ENCODE measurements at places on chromosomes 16 and 17.

DNA sequence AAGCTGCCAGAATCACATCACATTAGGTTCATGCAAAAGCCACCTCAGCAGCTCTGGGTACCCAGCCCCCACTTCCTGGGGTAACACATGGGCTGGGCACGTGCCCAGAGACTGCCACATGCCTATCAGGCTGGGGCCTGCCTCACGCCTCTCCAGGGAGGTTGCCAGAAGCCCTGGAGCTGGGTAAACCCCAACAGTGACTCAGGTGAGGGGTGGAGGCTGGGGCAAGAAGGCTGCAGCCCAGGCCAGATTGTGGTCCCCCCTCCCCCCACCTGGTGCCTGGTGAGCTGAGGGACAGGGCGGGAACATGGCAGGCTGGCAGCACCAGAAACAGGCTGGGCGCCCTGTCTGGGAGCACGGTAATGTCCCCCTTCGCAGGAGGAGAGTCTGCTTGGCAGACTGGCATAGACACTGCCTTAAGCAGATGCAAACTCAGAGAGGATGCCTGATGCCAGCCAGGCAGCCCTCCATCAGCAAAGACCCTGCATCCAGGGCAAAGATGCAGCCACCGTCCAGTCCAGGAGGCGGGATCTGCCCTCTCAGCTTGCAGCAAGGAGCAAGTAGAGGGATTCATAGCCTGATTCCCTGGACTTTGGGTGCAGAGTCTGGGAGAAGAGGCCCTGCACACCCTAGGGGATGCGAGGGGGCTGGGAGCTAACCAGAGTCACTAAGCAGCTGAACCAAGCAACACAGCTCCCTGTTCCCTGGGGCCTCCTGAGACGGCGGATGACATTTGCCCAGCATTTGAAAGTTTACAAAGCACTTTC, 28.8 kb downstream of the NGFR start:
- no peak for DNase-seq

- DNase-seq: no peak
Observed at GRCh38 chr16:47511882-47512281, 50.8 kb downstream of the PHKB start.

- DNase-seq: no peak
Observed at GRCh38 chr16:10153985-10154384, 28.2 kb downstream of the GRIN2A start.

GRCh38 chr16:52558448-52558847, 11.5 kb upstream of the TOX3 start:
- DNase-seq: no peak

GRCh38 chr17:82060614-82061013, 5.0 kb downstream of the DUS1L start:
- no peak for DNase-seq

DNA sequence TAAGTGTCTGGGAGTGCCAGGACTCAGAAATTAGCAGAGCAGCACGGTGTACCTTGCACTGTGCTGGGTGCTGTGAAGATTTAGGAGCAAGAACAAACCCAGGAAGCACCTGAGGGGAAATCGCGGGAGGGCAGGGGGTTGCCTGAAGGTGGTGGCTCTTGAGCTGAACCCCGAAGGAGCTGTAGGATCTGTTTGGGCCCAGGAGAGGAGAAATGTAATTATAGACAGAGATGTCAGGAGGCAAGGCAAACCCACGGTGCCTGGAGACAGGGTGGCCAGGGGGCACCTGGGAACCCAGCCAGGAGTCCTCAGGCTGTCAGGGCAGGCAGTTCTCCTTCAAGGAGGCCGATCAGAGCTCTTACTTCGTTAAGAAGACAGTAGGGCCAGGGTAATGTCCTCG, 109.1 kb downstream of the C16orf78 start:
- DNase-seq: no peak

- no peak for DNase-seq
Observed at GRCh38 chr17:50266384-50267073, 7.7 kb upstream of the TMEM92 start.

- no peak for DNase-seq
Observed at GRCh38 chr16:12829096-12829888, 25.6 kb upstream of the CPPED1 start.

DNA sequence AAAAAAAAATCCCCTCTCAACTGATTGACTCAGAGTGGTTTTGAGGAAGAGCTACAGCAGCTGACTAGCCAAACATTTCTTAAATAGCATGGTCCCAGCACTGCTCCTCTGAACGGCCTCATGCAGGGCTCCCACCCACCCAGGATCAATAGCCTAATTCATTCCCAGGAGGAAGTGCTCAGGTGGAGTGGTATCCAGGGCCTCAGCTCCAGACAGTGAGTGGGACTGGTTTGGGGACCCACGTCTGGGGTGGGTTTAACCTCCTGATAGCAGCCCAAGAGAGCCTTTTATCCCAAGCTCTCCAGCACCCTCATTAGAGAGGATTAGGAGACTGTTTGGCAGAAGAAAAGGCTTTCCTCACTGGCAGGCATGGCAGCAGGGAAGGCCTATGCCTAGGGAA, 68.5 kb upstream of the CDH5 start:
- DNase-seq: no peak

- DNase-seq: no peak
Observed at GRCh38 chr16:81353895-81354294, 39.1 kb downstream of the GAN start.

DNA sequence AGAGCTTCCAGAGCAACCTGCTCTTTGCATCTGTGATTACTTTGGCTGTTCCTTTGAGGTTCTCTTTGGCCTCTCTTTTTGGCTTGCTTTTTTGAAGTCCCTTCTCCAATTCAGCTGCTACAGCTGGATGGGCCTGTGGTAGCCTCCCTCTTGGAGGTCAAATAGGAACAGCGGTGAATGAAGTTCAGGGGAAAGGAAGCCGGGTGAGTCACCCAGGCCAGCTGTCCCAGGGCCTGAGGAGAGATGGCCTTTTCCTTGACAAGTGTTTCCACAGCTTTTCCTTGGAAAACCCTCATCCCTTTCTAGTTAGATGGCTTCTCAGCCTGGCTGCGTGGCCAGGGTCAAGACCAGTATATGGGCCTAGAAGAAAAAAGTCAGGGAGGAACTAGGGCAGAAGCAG, 103.1 kb downstream of the STX8 start:
- no peak for DNase-seq

DNA sequence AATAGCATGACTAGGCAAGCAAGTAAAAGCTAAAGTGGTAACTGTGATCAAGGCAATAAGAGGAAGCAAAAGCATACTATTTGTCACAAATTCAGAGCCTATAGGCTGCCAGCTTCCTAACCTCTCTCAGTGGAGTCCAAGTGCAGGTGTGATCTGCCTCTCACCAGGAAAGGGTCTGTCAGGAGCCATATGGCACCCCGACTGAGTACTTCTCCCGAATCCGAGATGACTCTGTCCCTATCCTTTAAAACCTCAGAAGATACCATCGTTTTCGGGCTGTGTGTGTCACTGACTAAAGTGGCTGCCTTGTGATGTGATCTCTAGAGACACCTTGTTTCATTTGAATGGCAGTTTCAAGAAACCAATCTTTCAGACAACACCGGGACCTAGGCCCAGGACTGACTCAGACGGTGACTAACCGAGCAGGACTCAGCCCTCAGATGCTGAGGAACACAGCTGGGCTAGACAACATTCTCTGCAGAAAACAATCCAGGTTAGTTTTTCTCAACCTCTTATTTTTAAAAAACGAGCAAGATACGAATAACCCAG, 63.6 kb downstream of the SMG6 start:
- DNase-seq: no peak

DNA sequence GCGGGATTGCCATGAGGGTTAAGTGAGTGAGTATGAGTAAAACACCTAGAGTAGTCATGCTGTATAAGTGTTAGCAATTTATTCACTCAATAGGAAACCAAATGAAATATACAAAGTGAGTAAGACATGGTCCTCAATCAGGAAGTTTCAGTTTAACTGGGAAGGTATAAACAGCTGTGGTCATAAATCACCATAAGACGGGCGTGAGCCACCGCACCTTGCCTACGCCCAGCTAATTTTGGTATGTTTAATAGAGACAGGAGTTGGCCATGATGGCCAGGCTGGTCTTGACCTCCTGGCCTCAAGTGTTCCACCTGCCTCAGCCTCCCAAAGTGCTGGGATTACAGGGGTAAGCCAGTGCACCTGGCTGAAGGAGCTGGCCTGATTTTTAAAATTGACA, 27.0 kb downstream of the RNF135 start:
- no peak for DNase-seq

GRCh38 chr16:52235186-52235585, 311.8 kb downstream of the TOX3 start:
- no peak for DNase-seq

- DNase-seq: no peak
Observed at GRCh38 chr17:19539040-19539399, 5.4 kb downstream of the SLC47A1 start.

DNA sequence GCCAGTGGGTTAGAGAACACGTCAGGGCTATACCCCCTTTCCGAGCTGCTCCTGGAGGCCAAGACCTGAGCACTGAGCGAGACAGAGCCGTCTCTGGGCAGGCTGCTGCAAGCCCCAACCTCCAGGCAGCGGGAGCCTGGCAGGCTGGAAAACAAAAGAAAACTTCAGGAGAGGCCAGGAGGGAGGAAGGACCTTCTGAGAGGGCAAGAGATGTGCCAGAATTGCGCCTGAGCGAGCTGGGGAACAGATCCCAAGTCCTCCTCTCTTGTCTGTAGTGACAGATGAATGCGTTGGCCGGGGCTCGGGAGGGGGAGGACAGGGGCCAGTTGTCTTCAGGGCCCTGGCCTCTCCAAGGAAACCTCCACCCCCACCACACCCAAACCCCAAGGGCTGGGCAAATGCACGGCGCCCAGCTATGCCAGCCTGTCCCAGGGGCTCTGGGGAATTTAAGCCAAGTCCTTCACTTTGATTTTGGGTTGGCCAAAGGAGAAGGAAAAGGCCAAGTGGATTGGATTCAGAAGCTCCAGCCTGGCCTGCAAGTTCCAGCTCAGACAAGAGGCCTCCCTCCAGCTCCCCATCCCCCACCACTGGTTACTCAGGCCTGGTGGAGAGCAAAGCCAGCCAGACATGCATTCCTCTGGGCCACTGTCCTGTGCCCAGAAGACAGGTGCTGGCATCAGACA, 18.1 kb downstream of the SDK2 start:
- DNase-seq: no peak

- DNase-seq: no peak
Observed at GRCh38 chr17:19247473-19247872, 10.3 kb downstream of the EPN2 start.

GRCh38 chr17:59829217-59830006, 63.3 kb downstream of the TUBD1 start:
- no peak for DNase-seq

DNA sequence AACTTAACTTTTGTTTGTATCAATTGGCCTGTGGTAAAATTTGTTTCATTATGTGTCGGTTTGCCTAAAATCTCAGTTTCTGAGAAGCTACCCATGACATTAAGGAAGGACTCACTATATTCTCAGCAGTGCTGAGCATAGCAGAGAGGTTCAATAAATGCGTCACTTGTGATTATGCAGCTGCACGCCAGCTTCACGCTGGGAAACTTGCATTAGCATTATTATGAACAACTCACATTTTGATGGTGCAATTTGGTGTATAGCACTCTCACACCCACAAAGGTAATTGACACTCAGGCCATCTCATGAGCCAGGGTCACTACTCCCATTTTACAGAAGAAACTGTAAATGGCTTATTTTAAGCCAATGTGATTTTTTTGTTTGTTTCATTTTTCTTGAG, 80.6 kb upstream of the SALL1 start:
- DNase-seq: no peak

DNA sequence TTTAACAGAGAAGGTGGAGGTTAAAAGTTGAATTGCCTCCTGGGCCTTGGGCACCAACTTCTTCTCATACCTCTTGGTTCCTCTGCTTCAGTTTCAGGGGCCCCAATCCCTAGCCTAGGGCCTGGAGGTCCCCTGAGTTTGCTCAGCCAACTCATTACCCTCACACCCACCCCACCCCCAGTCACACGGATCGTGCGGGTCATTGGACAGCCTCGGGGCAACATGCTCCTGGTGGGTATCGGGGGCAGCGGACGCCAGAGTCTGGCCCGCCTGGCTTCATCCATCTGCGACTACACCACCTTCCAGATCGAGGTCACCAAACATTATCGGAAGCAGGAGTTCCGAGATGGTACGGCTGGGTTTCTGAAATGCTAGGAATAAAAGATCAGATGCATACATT, 36.0 kb upstream of the KDM6B start:
- no peak for DNase-seq

DNA sequence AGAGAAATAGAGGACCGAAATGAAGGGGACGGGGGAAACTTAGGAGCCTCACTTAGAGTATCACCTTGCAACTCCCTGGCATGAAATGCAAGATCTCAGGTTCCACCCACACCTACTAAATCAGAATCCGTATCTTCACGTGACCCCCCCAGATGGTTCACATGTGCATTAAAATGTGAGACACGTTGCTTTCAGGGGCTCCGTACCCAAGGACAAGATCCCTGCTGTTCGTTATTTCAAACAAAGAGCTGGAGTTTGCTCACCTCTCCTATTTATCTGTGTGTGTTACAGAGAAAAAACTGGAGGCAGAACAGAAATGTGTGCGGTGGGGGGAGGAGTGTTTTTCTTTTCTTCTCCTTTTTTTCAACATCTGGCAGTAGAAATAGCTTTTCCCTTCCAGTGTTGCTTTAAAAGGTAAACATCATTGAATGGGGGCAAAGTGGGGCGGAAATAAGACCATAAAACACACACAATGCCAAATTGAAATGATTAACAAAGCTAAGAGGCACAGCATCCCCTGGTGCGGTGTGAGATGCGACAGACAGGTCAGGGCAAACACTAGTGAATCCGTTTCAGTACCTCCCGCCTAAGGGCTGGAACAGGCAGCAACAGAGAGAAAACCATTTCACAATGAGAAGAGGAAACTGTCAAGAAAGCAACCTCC, 145.4 kb downstream of the SOX9 start:
- no peak for DNase-seq

DNA sequence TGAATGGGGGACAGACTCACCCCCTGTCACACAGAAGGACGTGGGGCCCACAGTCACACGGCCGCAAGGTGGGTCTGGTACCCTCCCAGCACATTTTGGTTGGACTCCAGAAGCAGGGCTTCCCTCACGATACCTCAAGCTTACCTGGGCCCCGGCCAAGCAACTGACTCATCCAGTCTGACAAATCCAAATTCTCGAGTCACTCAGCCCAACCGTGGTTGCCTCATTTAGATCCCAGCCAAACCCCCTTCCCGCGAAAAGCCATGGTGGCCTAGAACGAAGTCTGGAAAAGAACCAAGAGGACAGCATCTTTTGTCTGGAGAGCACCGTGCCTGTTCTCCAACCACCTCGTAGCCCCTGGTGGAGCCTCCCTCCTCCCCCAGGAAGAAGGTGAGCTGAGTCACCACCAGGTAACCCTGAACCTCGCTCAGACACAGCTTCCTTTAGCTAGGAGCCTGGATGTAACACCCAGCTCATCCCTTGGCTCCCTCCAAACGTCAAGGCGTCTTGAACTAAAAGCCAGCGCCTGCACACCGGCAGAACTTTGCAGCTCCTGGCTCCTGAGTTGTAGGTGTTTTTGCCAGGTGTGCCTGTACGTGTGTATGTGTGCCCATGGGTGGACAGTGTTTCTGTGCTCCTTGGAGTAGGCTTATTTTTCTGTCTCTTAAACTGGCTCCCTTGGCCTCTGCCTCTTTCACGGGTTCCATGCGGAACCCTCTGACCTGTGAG, 78.9 kb downstream of the CMIP start:
- DNase-seq: no peak

GRCh38 chr17:39194089-39194984, 3.1 kb downstream of the CACNB1 start:
- no peak for DNase-seq
